ENCODE measurements at places on chromosomes 3 and 15.
A peak's percentile ranks its signal among the peaks of the same experiment; 100 is the strongest.

DNA sequence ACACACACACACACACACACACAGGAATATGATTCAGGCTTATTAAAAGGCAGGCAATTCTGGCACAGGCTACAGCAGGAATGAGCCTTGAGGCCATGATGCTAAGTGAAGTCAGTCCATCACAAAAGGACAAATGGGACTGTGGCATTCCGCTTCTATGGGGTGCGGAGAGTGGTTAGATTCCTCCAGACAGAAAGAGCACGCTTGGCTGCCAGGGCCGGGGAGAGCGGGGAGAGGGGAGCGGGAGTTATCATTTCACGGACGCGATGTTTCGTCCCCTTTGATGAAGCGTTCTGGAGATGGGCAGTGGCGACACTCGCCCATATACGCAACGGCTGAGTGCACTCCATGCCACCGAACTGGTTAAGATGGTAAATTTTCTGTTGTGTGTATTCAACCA lies 58.5 kb upstream of the FAM174B start:
- DNase-seq, result peak; percentile 59

GRCh38 chr3:52323526-52324295 lies 7.6 kb downstream of the DNAH1 start:
- no peak for DNase-seq

GRCh38 chr15:62849316-62850106 lies 193.0 kb upstream of the TPM1 start:
- DNase-seq, result no peak

GRCh38 chr3:11624704-11625375 lies 18.9 kb downstream of the VGLL4 start:
- DNase-seq, result no peak

- DNase-seq, result no peak
Measured at GRCh38 chr15:90585863-90586262, 56.1 kb downstream of the CRTC3 start.

- DNase-seq, result no peak
Measured at GRCh38 chr3:127375151-127375930, 87.5 kb upstream of the PRR20G start.
